ENCODE measurements at places on chromosomes 5 and 9.

DNA sequence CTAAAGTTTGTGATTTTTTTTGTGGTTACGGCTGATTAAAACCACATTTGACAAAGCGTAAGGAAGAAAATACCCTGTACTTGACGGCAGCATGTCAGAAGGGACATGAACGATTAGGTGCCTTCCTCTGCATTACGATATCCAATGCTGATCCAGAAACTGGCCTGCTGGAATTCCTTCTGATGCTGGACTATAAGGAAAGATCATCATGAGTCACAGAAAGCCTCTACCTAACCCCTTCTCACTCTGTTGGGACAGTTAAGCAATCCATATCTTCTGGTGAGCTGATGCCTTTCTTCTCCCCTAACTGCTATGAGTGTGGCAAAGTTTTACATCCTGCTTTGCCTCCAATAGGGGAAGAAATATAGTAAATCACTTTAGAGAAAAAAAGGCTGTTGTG lies 78.4 kb upstream of the PAPPA start:
- no peak for DNase-seq

- no peak for DNase-seq
Measured at GRCh38 chr9:84748112-84748511, 78.6 kb downstream of the NTRK2 start.

GRCh38 chr9:21154018-21154608 lies 12.3 kb downstream of the IFNA21 start:
- DNase-seq, result no peak

DNA sequence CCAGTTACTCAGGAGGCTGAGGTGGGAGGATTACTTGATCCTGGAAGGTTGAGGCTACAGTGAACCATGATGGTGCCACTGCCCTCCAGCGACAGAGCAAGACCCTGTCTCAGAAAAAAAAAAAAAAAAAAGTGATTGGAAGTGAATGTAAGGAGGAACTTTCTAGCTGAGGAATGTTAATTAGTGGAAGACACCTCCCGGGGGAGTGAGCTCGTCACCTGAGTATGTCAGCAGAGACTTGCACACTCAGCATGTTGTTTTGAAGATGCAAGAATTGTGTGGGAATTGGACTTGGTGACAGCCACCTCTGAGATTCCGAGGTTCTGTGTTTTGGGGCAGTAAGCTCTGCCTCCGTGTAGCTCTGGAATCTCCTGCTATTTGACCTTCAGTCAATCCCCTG lies 3.6 kb downstream of the SYNPO start:
- no peak for DNase-seq

DNA sequence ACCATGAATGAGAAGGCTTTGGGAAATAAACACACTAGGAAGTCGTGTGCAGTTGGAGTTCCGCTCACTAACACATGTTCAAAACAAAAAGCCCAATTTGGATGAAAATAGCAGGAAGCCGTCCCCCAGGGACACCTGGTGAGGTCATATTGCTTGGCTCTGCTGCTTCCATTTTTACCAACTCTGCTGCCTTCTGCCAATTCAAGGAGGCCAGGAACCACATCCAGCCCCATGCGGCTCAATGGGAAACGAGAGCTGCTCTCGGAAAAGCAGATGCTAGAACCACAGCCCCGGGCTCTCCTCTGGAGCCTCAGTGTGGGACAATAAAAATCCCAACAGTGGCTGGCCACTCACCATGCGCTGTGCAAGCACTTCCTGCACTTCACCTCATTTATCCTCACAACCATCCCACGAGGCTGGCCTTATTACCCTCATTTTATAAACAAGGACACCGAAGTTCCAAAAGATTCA lies 13.4 kb downstream of the ADAM19 start:
- DNase-seq, result peak; percentile 80

GRCh38 chr5:141441571-141442170 lies 11.4 kb downstream of the PCDHGA12 start:
- no peak for DNase-seq

- DNase-seq, result no peak
Measured at GRCh38 chr5:164301708-164302107, 796.3 kb downstream of the MAT2B start.

GRCh38 chr9:109816490-109816889 lies 36.5 kb downstream of the PALM2AKAP2 start:
- peak; percentile 43 for DNase-seq

DNA sequence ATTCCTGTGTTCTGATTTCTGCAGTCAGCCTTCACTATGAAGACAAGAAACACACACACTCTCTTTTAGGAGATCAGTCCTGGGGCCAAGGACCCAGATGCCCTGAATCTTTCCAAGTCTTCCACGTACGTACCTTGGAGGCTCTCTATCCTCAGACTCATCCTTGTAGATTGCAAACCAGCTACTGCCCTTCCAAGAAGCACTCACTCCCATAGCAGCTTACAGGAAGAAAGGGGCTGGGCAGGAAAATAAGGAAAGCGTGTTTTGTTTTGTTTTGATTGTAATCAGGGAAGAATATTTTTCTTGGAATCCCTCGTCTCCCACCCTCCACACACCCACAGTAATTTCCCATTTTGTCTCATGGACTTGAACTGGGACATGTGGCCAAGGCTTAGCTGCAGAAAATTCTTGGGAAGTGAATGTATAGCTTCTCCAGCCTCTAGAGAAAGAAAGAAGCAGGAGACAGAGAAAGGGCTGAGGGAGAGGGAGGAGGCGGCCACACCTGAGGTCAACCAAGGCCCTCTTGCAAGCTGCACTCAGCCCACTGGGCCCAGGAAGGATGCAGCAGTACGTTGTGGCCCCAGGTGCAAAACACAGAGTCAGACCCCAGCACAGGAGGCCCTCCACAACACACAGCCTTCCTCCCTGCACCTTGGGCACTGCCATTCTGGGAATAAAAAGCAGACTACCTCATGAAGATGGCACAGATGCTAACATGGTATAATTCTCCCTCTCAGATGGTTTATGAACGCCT lies 29.9 kb downstream of the IRX2 start:
- DNase-seq, result no peak

DNA sequence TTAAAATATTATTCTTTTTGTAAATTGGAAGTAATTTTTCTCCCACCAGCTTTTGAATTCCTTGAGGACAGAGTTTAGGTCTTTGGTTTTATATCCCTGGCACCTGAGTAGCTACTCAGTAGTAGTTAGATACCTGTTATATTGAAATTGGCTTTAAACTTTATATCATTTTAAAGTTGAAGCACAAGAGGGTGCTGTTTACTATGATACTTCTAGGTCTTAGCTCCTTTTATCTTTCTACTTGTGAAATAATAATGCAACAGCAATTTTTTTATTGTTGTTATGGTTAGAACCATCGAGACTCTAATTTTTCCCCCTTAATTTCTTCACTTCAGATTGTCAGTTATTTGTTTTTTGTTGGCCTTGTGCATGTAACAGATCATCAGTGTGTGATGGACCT lies 46.3 kb downstream of the AP3S1 start:
- DNase-seq, result no peak

DNA sequence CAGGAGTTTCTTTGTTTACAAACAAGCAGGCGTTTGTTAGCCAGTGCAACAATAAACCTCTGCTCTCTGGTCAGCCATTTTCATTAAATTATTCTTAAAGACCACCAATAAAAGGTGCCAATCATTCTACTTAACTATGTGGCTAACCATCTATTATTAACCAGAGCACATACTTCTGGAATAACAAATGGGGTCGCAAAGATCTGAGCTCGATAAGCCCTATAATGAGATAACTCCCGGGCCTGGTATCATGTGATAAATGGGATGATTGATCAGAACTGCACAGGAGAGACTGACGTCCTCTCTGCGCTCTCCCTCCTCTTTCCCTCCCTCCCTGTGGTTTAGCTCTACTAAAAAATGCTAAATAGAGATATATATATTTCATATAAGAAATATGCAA lies 488.2 kb downstream of the NTRK2 start:
- no peak for DNase-seq

- DNase-seq, result no peak
Measured at GRCh38 chr5:74943905-74944304, 77.7 kb upstream of the FAM169A start.

DNA sequence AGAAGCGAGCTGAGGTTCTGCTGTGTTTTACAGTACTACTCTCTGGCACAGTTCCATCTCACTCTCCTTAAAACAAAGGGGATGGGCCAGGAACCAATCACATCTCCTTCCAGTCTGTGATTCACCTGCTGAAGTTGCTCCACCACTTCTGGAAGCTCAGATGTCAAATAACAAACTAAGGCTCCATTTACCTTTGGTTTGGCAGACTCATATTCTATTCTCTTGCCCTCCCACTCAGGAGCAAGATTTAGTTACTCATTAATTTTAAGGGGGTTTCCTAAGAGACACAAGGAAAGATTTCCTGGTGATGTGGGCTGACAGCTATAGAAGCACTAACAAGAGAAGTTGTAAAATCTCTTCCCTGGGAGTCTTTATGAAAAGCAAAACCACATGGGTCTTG lies 37.8 kb upstream of the KIF2A start:
- no peak for DNase-seq

GRCh38 chr5:120615967-120616645 lies 152.0 kb downstream of the PRR16 start:
- no peak for DNase-seq

- DNase-seq, result no peak
Measured at GRCh38 chr9:76827296-76828080, 63.2 kb downstream of the PCA3 start.

GRCh38 chr9:125133403-125134329 lies 9.7 kb downstream of the SCAI start:
- no peak for DNase-seq

DNA sequence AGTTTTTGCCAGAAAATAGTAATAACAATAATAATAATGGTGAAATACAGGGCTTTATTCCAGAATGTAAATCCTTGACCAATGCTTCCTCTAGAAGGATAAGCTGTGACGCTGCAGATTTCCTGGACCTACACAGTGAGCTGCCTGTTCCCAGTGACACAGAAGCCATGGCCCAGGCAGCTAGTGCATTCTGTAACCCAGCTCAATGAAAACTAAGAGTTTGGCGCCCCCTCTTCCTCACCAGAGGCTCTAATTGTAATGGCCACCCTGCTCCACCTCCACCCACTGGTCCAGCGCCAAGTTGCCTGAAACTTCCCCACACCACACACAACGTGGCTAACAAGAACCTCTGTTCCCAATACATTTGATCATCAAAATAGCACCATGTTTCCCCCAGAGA lies 248.1 kb downstream of the CETN3 start:
- DNase-seq, result no peak

GRCh38 chr9:111158363-111158762 lies 120.1 kb upstream of the LPAR1 start:
- DNase-seq, result peak; percentile 44

DNA sequence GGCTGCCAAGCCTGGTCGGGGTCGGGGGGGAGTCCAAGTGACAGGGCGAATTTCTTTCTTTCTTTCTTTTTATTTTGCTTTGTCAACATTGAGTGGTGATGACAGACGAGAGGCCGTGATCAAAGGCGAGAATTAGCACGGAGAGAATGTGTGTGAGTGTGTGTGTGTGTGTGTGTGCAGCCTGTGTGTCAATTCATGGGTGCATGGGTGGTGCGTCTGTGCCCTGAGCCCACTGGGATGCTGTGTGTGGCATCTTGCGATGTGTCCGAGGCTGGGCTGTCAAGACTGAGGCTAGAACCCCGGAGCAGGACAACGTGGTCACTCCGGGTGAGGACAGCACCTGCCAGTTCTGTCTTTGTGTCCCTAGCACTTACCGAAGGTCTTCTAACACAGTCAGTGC lies 4.7 kb upstream of the FIBCD1 start:
- no peak for DNase-seq

DNA sequence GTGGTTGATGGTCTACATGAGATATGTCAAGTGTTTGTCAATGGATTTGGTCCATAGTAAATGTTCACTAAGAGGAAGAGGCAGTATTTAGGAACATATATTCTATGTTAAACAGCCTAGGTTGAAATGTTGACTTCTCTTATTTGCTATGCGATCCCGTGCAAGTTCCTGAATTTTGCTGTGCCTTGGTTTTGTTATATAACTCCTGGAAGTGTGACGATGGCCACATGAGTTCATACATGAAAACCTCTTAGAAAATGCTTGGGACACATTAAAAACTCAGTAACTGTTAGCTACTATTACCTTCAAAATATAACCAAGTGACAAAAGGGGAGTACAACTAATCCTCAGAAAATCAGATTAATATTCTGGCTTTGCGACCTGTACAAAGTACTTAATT lies 21.9 kb upstream of the FBXW2 start:
- DNase-seq, result no peak

- DNase-seq, result no peak
Measured at GRCh38 chr5:133715616-133716015, 103.3 kb upstream of the FSTL4 start.

GRCh38 chr9:72038890-72039410 lies 21.5 kb downstream of the C9orf57 start:
- DNase-seq, result peak; percentile 79

GRCh38 chr5:65779643-65780042 lies 57.6 kb downstream of the NLN start:
- no peak for DNase-seq

DNA sequence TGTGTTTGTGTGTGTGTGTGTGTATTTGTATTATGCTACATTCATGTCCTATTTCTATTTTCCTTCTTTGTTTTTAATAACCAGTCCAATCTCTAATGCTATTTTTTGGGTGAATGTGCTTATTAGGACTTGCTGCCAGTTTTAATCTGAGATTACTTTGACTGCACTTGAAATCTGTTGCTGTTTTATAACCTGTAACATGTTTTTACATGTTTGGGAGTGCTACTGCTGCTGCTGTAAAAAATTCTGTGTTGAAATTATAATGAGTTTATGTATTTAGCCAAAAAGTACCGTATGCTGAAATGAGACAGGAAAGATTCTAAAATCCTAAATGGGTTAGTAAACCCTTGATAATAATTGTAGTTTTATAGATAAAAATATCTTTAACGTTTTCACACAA lies 104.7 kb upstream of the SSBP2 start:
- DNase-seq, result no peak

DNA sequence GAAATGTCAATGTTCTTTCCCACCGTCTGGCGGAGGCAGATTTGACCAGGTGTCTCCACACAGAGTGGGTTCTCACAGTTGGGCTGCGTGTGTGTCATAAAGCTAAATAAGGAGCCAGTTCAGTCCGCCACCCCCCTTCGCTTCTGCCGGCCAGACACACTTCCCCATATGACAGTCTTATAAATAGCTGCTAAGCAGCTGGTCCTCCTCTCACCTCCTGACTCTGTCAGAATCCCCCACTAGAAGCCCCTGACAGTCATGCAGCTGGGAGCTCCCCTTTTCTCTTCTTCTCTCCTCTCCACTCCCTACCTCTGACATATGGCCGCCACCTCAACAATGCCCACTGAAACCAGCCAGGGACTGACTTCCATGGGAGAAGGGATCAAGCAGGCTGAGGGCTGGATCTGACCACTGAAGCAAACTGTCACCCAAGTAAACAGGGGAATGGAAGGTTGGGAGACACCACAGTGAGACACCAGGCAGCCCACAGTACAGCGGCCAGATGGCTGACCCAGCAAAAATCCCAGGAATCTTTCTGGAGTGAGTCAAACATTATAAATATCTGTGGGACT lies 141.9 kb upstream of the EFNA5 start:
- peak; percentile 47 for DNase-seq

DNA sequence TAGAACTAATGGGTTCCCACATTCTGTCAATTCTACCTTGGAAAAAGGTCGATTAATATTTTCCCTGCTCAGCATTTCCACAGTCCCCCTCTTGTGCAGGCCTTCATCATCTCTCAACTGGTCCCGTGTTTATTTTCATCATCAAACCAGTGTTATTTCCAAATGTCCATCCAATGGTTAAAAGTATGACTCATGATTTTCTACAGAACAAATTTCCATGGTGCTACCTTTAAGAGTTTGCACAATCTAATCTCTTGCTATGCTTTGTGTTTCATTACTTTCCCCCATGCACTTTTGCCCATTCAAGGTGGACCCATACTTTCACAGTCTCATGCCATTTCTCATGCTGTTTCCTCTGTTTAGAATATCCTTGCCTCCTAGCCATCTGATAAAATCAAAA lies 143.7 kb downstream of the CCDC192 start:
- DNase-seq, result no peak
